CD14-positive monocyte (primary cell): ENCODE measurements at places on chromosomes 11 and 22.

GRCh38 chr11:75655605-75656004 lies 13.2 kb downstream of the MAP6 start:
- no peak for DNase-seq

- no peak for DNase-seq
Measured at GRCh38 chr11:12380565-12381325, 3.4 kb downstream of the PARVA start.

GRCh38 chr11:123194337-123195187 lies 486 bp downstream of the CLMP start:
- no peak for DNase-seq

DNA sequence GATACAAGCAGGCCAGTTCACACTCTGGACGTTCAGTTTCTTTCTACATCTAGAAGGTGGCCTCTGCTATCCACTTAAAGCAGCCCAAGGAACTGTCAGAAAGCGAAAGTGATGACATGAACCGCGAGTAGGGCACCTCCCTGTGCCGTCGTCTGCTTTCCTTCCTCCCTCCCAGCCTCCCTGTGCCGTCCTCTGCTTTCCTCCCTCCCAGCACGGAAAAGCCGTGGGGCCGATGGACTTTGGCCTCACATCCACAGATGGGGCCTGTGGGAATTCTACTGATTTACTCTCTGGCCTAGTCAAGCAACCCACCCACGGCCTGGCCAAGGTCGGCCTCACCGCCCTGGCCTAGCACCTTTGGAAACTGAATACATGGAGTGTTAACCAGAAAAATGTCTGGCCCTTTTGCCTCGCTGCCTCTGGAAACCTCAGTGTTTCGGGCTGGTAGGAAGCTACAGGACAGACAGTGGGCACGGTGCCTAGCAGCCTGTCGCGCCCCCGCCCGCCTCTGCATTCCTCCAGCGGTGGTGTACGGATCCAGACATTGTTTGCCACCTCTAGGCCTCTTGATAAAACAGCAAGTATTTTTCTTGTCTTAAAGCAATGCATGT lies 14.2 kb downstream of the PEX26 start:
- DNase-seq: no peak

- DNase-seq: no peak
Measured at GRCh38 chr11:87039371-87039770, 1.6 kb downstream of the TMEM135 start.

- DNase-seq: no peak
Measured at GRCh38 chr11:104731890-104732289, 166.4 kb downstream of the CASP12 start.

DNA sequence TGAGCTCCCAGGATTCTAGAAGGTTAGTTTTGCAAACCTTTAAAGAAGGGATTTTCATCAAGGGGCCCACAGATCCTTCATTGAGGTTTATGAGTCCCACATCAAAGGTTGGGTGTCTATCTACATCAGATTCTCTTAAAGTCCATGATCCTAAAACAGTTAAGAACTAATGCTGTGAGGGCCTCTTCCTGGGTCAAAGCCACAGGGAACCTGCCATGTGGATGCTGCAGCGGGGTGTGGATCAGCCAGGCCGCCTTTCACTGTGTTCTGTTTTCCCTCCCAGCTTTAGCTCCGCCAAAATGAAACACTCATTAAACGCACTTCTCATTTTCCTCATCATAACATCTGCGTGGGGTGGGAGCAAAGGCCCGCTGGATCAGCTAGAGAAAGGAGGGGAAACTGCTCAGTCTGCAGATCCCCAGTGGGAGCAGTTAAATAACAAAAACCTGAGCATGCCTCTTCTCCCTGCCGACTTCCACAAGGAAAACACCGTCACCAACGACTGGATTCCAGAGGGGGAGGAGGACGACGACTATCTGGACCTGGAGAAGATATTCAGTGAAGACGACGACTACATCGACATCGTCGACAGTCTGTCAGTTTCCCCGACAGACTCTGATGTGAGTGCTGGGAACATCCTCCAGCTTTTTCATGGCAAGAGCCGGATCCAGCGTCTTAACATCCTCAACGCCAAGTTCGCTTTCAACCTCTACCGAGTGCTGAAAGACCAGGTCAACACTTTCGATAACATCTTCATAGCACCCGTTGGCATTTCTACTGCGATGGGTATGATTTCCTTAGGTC lies 5.3 kb downstream of the SERPIND1 start:
- no peak for DNase-seq

GRCh38 chr11:66983275-66983924 lies 8.3 kb downstream of the C11orf86 start:
- no peak for DNase-seq

- no peak for DNase-seq
Measured at GRCh38 chr11:113420808-113421207, 33.2 kb downstream of the ANKK1 start.
